ENCODE measurements at places on chromosomes 7 and 10.

- DNase-seq = no peak
These were observed 47.0 kb upstream of the LAMB1 start for GRCh38 chr7:108049962-108050361.

- no peak for DNase-seq
These were observed 889.3 kb upstream of the CELF2 start for GRCh38 chr10:10128387-10128786.

DNA sequence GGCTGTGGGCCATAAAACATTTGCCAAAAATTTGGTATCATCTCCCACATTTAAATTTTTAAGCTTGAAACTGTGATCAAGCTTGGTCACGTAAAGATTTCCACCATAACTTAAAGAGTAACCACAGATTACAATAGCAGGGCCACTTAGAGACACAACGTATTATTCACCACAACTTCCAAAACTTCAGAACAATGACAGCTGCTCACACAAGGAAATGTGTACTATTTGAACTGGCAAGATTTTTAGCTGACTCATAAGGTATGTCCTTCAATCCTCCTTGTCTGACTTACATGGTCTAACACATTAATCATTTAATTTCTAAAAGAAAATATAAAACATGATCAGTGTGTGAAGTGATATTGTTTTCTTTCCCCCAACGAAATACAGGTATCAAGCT lies 234.5 kb downstream of the PARD3 start:
- DNase-seq = peak; percentile 37

- DNase-seq = peak; percentile 65
These were observed 967 bp upstream of the GLI3 start for GRCh38 chr7:42237811-42238541.

DNA sequence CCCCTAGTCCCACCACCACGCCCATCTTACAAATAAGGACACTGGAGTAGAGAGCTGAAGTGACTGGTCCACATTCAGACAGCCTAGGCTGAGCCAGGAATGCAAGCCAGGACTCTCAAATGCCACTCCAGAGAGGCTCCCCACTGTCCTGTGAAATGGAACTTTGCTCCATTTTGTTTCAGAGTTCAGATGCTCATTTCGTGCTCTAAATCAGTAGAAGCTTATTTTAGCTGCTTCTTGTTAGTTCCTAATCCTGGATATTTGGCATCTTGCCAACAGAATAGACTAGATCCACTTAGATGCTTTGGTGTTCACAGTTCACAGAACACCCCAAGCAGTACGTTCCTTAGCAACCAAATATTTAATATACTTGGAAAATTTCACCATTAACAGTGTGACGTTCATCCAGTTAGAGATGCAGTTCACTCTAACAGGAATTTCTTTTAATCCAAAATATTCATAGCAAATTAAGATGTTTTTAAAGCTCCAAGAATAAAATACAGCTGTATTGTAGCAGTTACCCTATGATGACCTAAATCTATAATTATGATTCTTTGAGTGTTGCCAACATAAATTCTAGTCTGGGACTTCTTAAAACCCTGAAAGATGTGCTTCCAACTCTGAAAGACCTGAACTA lies 7.3 kb downstream of the MMP21 start:
- peak; percentile 13 for DNase-seq

- no peak for DNase-seq
These were observed 181.3 kb downstream of the RPS24 start for GRCh38 chr10:78214955-78215354.

DNA sequence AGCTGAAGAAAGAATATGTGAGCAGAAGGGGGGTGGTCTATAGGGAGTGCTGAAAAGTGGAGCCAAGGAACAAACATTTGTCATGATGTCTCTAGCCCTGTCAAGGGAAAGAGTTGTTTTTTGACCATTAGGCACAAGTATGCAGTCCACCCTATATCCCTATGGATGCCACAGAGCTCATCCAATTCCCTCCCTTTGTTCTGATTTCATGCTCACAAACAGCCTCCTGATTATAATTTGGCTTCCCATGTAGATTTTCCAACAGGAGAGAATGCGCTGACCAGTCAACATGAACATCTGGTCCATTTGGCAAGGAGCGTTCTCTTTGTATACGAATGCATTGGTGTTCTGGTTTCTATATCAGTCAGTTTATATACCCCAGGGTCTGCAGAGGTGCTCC lies 12.1 kb upstream of the CEP41 start:
- no peak for DNase-seq

GRCh38 chr7:100053215-100053614 lies 3.6 kb downstream of the ZSCAN21 start:
- peak; percentile 77 for DNase-seq

Data from HFFc6 (cell line).